Activated CD4-positive, alpha-beta memory T cell treated with anti-CD3 and anti-CD28 coated beads, Interleukin-2, amount 10 ng/mL, durations not matched to agents 7 days and 5 days (primary cell): ENCODE measurements at places on chromosomes 3 and 15.

- no peak for DNase-seq
These were observed 11.9 kb downstream of the GPR176 start for GRCh38 chr15:39908186-39908585.

- no peak for DNase-seq
These were observed 312.8 kb downstream of the CLSTN2 start for GRCh38 chr3:140247775-140248174.

DNA sequence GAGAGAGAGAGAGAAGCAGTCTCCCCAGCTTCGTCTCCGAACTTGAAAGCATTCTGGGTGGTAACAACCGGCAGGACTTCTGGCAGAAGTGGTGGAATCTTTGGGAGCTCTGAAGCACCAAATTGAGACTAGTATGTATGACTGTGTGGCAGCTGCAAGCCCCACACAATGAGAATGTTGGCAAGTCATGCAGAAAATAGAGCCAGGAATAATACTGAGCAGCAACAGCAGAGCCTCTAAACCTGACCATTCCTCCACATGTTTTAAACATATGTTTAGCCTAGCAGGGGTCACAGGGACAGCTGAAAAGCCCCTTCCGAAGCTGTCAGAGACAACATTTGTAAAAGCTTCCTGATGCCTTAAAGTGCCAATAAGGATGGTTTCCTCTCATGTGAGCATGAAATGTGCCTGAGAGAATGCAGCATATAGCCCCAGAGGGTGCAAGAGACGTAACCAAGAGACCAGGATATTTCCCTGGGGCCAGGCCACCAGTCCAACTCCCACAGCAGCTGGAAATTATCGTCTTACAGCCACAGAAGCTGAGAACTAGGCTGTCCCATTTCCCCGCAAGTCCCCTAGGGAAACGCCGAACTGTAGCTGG lies 178.6 kb upstream of the CCDC54 start:
- DNase-seq: no peak

GRCh38 chr15:88382482-88382983 lies 84.7 kb downstream of the MRPL46 start:
- no peak for DNase-seq

GRCh38 chr3:140494970-140495369 lies 182.9 kb upstream of the TRIM42 start:
- no peak for DNase-seq
